Activated effector memory CD4-positive, alpha-beta T cell treated with anti-CD3 and anti-CD28 coated beads, Interleukin-2, amount 50 U/mL, for 16 hours (primary cell): ENCODE measurements at places on chromosomes 5 and 9.

DNA sequence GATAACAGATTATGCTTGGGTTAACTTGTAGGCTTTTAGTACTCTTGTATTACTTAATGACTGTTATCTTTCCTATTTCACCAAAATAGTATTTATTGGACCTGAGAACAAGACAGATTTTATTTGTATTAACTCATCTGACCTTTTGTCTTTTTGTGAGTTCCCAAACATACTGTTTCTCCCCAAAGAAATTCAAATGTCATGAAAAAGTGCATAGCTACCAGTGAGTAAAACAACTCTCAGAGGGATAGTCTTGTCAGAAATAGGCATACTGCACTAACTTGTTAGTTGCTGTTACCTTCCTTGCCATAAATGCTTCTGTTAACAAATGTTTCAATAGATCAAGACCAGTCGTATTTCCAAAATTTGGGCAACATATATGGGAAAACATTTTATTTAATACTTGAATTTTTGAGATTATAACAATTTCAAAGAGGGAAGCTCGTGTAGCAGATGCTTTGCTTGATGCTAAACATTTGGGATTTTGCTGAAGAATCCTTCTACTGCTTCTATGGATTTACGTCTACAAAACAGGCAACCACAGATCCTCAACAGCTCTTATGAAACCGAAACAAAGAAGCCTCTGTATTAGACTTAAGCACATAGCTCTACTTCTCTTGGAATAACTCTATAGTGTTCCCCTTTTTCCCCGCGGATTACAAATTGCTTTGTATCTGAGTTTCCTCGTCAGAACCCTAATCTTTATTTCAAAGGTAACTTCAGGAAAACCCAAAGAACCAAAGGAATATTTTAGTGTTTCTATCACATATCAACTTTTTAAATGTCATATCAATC lies 248.8 kb downstream of the MCTP1 start:
- no peak for DNase-seq

DNA sequence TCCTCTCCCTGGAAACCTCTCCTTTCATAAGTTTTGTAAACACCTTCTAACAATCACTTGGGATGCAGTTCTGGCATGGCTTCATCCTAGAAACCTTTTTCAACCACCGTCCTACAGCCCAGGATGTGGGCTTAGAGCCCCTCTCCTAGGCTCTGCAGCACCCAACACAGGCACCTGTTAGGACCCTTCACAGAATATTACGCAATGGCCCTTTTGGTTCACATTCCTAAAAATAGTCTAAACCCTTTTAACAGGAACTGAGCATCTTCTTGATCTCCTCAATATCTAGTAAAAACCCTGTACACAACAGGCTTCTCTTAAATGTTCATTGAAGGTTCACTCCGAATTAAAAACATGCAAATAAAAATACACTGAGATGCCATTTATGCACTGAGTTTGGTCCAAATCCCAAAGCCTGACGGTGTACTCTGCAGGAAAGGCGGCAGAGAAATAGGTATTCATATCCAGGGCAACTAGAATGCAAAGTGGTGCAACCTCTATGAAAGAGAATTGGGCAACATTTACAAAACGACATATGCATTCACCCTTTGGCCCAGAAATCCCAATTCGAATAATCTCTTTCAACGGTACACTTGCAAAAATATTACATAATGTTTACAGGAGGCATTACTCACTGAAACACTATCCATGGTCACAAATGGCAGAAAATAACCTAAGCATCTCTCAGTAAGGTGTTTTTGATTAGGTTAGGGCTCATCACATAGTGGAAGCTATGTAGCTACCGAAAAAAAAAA lies 169.3 kb downstream of the SEMA5A start:
- DNase-seq, result no peak

DNA sequence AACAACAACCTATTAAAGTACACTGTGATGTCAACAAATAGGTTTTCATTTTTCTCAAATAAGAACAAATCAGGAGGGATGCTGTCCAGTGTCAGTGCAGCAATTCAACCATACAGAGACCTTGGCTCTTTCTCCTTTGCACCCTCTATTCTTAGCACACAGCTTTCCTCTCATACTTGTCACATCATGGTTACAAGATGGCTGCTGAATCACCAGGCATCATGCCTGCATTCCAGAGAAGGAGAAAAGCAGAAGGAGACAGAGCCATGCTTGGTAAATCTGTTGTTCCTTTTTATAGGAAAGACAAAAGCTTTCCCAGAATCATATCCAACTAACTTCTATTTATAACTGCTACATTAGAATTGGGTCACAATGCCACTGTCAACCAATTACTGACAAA lies 124.7 kb upstream of the VLDLR start:
- DNase-seq, result no peak

DNA sequence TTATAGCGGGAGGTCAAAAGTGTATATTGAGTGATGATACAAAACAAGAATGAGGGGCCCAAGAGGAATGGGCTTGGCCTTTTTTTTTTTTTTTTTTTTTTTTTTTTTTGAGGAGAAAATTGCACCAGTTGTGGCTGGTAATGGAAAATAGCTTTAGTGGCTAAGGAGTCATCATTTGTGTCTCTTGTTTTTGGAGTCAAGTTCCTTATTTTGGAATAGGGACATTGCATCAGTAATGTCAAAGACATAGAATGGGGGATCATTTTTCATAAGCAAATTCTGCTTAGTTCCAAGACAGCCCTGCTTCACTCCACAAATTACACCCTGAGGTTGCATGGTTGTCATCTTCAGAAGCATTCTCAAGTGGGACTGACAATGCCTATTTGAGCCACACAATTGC lies 137.4 kb downstream of the STK32A start:
- no peak for DNase-seq
